Tibial nerve (tissue), 4 donors: ENCODE measurements at places on chromosomes 7 and 10.

GRCh38 chr10:75994357-75995040, 563.1 kb downstream of the LRMDA start:
- DNase-seq, result no peak

DNA sequence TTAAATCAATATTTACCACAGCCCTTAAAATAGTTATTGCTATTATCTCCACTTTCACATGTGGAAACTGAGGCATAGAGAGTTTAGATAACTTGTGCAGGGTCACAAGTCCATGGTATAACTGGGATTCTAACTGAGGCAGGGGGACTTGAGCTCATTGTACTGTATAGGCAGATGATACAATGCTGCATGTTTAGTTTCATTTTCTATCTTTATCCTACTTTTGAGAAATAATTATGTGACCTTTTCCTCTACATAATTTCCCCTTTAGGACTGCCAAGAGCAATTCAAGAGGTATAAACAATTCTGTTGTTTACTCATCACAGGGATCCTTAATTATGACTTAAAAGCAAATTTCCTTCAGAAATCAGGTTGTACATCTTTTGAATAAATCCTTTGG, 193.1 kb downstream of the SUGCT start:
- no peak for DNase-seq

DNA sequence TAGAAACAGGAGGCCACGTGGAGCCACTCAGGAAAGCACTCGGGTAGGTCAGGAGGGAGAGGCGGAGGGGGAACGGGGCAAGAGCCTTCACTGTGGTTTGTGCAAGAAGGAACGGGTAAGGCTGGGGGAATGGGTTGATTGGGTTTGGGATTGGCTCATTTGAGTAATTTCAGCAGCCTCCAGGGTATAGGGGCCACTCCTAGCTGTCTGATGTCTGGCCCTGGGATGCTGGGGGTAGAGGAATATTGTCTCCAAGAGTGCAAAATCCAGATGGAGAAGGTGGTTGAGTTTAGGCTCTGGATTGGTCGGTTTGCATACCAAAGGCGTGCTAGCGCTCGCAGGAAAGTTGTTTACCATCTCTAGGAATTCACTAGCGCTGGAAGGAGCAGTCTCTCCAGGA, 47.2 kb downstream of the MYL10 start:
- no peak for DNase-seq

DNA sequence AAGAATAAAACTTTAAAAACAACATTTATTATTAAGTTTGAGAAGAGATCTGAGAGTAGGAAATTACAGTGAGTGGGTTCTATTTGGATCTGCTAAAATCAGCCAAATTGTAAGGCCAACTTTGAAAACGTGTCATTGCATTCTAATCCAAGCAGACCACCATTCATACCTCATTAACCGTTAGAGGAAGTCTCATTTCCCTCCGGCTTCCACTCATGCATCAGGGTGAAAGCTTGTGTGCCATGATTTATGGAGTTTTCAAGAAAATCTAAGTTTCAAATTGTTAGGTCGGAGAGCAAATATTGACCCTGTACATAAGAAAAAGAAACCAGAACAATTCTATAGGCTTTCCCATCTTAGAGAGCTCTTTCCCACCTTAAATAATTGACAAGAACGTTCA, 166.6 kb upstream of the NRG3 start:
- no peak for DNase-seq

GRCh38 chr7:141416650-141417270, 134.4 kb upstream of the AGK start:
- no peak for DNase-seq

GRCh38 chr7:91140982-91141381, 123.3 kb upstream of the FZD1 start:
- DNase-seq, result no peak

DNA sequence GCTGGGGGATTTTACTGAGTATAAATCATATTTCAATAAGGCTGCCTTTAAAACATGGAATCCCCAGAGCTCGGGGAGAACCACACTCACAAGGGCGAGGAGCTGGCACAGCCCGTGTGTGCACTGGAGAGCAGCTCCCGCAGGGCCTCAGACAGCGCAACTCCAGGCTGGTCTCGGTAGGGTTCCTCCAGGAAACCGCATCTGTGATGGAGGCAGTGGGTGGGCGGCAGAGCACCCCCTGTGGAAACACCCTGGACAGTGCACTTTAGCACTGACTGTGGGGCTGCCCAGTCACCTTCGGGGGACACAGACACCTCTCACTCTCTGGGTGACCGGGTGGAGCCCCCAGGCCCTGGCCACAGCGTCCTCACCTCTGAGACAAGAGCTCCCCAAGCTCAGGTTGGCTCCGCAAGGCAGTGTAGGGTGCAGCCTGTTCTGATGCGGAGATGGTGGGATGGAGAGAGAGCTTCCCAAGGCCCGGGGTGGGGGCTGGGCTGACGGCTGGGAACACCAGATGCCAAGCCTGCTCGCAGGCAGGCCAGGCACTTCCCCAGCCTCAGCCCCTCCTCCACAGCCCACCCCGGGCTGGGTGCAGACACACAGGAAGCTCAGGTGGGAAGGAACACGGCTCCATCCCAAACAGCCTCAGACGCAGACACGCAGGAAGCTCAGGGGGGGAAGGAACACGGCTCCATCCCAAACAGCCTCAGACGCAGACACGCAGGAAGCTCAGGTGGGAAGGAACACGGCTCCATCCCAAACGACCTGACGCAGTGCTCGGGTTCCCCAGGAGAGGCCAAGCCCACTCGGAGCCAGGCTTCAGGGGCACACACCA, 224.4 kb downstream of the MAD1L1 start:
- DNase-seq, result no peak

DNA sequence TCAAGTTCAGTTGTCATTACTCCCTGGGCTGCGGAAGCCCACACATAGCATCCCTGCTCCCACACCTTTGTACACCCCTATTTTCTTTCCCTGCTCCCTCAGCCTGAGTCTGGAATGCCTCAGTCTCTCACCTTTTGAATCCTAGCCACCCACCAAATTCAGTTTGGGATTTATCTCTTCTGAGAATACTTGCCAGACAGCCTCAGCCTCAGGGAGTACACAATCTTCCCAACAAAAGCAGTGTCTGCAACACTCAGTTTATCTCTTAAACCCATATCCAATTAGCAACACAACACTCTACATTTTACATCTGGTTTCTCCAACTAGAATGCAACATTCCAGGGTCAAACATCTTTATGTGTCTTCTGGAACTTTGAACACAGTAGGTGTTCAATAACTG, 190.2 kb downstream of the GPAM start:
- no peak for DNase-seq

DNA sequence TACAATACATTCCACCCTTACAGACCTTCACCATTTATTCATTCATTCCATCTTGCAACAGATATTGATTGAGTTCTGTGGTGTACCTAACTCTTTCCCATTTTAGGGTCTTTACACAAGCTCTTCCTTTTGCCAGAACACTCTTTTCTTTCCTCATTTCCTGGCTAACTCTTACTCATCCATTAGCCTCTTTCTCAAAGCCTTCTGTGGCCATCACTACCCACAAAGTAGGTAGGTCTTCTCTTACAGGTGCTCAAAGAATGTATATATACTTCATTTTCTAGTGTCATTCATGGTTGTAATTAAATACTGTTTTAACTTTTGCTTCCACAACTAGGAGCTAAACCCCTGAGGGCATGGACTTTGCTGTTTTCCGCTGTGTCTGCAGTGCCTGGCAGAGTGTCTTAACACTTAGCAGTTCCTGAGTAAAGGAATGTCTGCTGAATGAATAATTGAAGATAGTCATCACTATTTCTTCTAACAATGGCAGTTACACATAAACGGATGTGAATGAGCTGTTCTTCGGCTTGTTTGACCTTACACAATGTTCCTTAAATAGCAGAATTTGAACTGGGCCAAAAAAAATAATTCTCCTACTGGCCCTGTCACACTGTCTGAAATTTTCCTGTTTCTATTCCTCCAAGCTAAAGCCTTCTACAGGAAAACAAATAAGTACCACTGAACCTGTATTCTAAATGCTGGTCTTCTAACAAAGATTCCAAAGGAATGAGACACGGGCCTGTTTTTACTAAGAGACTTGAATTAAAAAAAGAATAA, 15.1 kb downstream of the BCAP29 start:
- DNase-seq, result no peak

- DNase-seq, result no peak
Measured at GRCh38 chr7:135271255-135271615, 37.6 kb downstream of the STRA8 start.
